Thymus (tissue), 14 donors: ENCODE measurements at places on chromosomes 11 and 22. TPM values are rescaled to one million over a fixed set of nuclear protein-coding genes. Genes with fewer than 3 reads are reported as not detected.

Gene CELSR1
- total RNA-seq, result 3.7 TPM

GRCh38 chr22:28873183-28873963 lies 10.0 kb upstream of the ZNRF3 start:
- no peak overlapping the region for H3K4me3 ChIP-seq
- no peaks in the 10 kb centered on the region for H3K36me3 ChIP-seq
- no peaks in the 10 kb centered on the region for H3K4me1 ChIP-seq
- no peak overlapping the region for H3K27ac ChIP-seq
- no peaks in the 10 kb centered on the region for H3K27me3 ChIP-seq

DNA sequence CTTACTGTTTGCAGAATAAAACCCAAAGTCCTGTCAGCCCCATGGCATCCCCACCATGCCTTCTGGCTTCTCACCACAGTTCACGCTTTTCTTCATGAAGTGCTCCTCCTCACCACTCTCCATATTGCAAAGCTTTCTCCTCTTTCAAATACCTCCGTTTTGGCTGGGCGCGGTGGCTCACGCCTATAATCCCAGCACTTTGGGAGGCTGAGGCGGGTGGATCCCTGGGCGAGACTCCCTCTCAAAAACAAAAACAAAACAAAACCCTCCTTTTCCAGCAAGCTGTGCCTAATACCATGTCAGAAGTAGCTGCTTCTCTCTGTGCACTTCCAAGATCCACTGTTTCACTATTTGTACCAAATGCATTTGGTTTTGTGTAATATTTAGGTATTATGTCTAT lies 6.7 kb downstream of the BACE1 start:
- H3K27me3 ChIP-seq, result peaks cover 5% of the 10 kb centered on the region
- H3K27ac ChIP-seq, result no peak overlapping the region

GRCh38 chr11:71248656-71249055 lies 3.7 kb downstream of the SHANK2 start:
- H3K4me1 ChIP-seq, result no peaks in the 10 kb centered on the region
- H3K4me3 ChIP-seq, result no peak overlapping the region
- H3K36me3 ChIP-seq, result no peaks in the 10 kb centered on the region
- no peak for DNase-seq
- peaks cover 66% of the 10 kb centered on the region for H3K27me3 ChIP-seq
- no peak overlapping the region for H3K27ac ChIP-seq

- no peaks in the 10 kb centered on the region for H3K4me1 ChIP-seq
- no peak overlapping the region for H3K4me3 ChIP-seq
- no peaks in the 10 kb centered on the region for H3K36me3 ChIP-seq
These were observed 416.7 kb upstream of the CHORDC1 start for GRCh38 chr11:90639461-90639993.

GRCh38 chr22:28955817-28956216 lies 72.4 kb downstream of the ZNRF3 start:
- peaks cover 74% of the 10 kb centered on the region for H3K27me3 ChIP-seq
- peak; percentile 84 for DNase-seq

DNA sequence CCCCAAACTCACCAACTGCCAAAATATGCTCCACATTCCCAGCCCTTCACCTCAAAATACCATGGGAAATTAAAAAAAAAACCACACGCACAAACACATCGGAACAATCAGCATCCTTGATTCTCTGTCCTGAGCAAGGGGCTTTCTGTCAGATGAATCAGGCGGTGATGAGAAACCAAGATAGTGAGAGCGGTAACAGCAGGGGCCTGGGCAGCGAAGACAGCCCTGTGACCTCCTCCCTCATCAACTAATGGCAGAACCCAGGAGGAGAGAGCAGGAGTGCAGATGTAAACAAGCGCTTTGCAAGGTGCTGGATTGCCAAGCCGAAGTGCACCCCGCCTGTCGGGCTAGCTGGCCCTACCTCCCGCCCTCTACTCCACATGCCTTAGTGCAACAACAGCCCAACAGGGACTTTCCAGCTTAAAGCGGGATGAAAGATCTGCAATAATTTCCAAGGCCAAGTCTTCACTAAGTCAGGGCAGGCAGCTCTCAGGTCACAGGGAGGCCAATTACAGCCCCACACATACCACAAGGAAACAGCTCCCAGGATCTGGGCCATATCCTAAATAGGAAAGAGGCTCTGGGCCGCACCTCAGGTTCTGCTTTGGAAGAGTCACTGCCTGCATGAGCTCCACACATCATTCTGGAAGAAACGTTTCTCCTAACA lies 72.2 kb upstream of the BID start:
- no peak for DNase-seq
- no peaks in the 10 kb centered on the region for H3K27me3 ChIP-seq
- H3K4me1 ChIP-seq, result peaks cover 27% of the 10 kb centered on the region
- H3K36me3 ChIP-seq, result no peaks in the 10 kb centered on the region
- H3K4me3 ChIP-seq, result no peak overlapping the region
- peak overlapping the region; percentile 10 for H3K27ac ChIP-seq

Gene KBTBD3
- total RNA-seq, result 5.3 TPM

GRCh38 chr22:17943533-17944249 lies 80.7 kb downstream of the MICAL3 start:
- no peaks in the 10 kb centered on the region for H3K36me3 ChIP-seq
- DNase-seq, result no peak
- H3K4me1 ChIP-seq, result peaks cover 4% of the 10 kb centered on the region
- no peak overlapping the region for H3K4me3 ChIP-seq
- no peak overlapping the region for H3K27ac ChIP-seq

Gene GLYATL1
- total RNA-seq, result 4.9 TPM

- no peaks in the 10 kb centered on the region for H3K27me3 ChIP-seq
- DNase-seq, result peak; percentile 33
- H3K4me3 ChIP-seq, result no peak overlapping the region
- H3K36me3 ChIP-seq, result no peaks in the 10 kb centered on the region
These were observed 26.9 kb upstream of the CD82 start for GRCh38 chr11:44538375-44539054.

Gene CLCF1
- 0.19 TPM for total RNA-seq

- peaks cover 96% of the 10 kb centered on the region for H3K27me3 ChIP-seq
- no peaks in the 10 kb centered on the region for H3K36me3 ChIP-seq
- peaks cover 5% of the 10 kb centered on the region for H3K4me1 ChIP-seq
- no peak overlapping the region for H3K4me3 ChIP-seq
- DNase-seq, result no peak
These were observed 5.1 kb downstream of the SYT12 start for GRCh38 chr11:67027943-67028542.

Gene MS4A13
- not detected for total RNA-seq

Gene FOLR3
- total RNA-seq, result 0.33 TPM
